ENCODE measurements at places on chromosomes 12 and 14.

DNA sequence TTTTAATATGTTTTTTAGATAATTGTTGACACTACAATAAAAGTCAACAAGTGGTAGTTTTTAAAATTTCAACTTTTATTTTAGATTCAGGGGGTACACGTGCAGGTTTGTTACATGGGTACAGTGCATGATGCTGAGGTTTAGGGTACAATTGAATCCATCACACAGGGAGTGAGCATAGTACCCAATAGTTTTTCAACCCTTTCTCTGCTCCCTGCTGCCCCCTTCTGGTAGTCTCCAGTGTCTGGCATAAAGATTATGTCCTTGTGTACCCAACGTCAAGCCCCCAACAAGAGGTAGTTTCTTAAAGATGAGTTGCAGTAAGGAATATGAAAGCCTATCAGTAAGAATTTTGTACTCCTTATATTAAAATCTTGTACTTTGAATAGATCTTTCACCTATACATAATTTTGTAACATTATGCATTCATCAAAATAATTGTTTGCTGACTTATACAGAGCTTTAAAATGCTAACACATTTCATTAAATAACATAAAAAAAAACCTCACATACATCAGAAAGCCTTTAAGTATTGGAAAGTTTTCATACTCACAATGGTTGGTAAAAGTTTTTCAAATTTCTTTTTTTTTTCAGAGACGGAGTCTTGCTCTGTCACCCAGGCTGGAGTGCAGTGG lies 5.4 kb upstream of the RALGAPA1 start:
- DNase-seq: peak; percentile 51

DNA sequence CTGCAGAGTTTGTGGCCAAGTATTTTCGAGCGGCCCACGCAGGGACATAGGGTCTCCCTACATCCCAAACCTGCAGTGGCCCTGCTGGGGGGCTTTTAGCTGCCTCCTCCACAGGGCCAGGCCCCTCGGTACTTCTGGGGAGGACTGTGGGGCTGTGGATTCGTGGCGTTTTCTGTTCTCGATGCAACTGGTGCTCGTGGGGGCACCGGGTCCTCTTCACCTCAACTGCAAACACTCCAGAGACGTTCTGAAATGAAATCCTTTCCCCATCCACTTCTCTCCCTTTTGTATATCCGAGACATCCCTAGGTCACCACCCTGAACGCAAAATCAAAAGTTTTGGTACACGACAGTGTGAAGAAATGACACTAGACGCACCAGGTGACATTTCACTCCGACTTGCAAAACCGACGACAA lies 2.3 kb downstream of the RFX4 start:
- DNase-seq: no peak

DNA sequence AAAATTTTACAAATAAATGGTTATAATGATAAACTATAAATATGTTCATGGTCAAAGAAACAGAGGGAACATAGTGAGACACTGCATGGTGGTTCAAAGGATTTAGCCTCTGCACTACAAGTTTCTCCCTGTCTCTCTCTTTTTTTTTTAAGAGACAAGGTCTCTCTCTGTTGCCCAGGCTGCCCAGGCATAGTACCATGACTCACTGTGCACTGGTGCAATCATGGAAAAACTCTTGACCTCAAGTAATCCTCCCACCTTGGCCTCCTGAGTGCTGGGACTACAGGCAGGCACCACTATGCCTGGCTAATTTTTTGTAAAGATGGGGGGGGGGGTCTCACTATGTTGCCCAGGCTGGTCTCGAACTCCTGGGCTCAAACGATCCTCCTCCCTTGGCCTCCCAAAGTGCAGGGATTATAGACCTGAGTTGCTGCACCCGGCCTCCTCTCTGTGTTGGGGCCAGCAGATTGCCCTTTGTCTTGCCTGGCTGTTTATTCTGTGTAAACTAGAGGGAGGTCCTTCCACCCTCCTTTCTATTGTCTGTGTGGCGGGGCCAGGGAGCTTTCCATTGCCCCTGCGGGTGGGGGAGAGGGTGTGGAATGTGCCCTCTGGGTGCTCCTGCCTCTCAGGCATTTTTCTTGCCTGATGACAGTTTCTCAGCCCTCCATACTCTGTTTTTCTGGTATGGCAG lies 22.1 kb downstream of the MTHFD1 start:
- DNase-seq: peak; percentile 11

- DNase-seq: no peak
These were observed 96.3 kb upstream of the LHX5 start for GRCh38 chr12:113568021-113568420.

DNA sequence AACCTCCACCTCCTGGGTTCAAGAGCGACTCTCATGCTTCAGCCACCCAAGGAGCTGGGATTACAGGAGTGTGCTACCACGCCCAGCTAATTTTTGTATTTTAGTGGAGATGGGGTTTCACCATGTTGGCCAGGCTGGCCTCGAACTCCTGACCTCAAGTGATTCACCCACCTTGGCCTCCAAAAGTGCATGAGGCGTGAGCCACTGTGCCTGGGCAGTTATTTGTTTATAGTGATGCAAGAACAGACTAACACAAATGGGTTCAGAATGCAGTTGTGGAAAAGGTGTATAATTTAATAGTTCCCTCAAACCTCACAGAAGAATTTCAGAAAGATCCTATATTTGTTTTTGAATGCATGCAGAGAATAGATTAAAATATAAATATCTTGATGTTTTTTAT lies 447.1 kb downstream of the ZFP36L1 start:
- no peak for DNase-seq

GRCh38 chr14:34999500-34999899 lies 16.7 kb downstream of the SRP54 start:
- DNase-seq: no peak

GRCh38 chr12:948238-948637 lies 1.3 kb downstream of the RAD52 start:
- DNase-seq: no peak

DNA sequence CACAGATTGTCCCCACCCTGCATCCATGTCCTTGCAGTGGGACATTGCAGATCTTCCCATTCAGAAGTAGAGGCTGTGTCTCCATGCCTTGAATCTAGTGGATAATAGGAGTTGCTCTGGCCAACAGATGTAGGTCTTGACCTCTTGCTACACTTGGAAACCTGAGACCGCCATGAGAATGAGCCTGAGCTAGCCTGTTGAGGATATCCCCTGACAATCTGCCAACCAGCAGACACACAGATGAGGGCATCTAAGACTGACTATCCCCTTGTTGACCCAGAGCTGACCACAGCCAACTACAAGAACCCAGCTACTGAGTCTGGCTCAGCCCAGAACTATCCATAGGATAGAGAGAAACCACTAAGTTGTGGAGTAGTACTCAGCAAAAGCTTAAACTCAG lies 161.1 kb upstream of the NOS1 start:
- DNase-seq: no peak

DNA sequence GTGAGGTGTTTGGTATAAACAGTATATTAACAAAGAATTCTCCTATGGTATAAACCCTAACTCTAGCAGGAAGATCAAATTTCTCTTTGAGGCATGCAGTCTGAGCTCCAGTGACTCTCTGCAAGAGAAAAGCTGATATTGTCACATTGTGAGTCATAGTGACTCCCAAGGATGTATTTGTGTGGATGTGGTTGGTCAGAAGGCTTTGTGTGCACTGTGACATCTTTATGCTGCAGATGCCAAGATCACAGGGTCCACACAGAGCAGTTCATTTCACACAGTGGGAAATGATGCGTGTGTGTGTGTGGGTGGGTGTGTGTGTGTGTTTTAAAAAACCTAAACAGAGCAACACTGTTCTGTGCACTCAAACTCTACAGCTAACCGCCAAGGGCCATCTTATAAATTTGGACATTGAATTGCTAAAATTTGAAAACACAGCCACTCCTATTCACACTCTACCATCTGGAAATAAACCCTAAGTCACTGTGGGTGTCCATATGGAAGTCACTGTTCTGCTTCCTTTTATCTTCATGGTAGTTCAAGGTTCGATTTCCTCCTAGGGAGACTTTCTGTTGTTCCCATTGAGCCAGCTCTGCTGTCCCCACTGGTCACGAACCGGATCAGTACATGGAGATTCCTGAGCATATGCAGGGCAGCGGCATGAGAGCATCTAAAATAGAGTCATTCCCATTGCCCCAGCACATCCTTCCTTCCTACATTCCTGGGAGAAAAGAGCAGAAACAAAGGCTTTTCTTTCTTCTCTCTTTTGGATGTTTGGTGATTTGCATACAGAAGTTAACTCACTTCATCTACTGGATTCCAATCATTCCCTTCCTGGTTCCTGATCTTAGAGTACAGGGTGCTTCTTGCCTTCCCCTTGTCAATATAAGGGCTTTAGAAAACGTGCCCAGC lies 727.6 kb downstream of the DIO2 start:
- DNase-seq: no peak

- DNase-seq: no peak
These were observed 1.0 kb downstream of the RTL1 start for GRCh38 chr14:100902295-100903133.

DNA sequence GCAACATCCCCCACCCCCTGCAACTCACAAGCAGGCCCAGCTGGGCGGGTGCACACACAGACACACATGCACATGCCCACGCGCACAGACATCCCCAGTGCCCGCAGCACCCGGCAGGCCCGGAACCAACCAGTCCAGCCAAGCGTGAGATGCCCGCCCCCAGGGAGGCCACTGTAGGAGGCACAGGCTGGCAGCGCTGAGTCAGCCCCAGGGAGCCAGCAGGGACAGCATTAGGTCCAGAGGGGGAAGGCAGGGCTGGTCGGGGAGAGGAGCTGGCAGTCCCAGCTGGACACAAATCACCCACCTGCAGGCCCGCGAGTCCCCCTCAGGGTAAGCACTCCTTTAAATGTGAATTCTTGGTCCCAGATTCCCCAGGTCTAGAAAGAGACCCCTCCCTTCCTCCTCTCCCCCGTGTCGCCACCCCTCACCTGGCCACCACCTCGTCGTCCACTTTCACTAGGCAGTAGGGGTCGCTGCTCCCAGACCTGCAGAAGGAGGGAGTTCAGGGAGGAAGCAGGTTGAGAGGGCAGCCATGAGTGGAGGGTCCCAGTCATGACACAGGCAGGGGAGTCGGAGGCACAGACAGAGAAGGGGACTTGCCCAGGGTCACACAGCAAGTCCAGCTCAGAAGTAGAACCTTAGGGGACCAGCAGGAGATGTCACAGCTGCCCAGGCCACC lies 5.0 kb downstream of the RASAL1 start:
- DNase-seq: no peak

GRCh38 chr14:78440356-78440894 lies 270.3 kb downstream of the NRXN3 start:
- DNase-seq: no peak

DNA sequence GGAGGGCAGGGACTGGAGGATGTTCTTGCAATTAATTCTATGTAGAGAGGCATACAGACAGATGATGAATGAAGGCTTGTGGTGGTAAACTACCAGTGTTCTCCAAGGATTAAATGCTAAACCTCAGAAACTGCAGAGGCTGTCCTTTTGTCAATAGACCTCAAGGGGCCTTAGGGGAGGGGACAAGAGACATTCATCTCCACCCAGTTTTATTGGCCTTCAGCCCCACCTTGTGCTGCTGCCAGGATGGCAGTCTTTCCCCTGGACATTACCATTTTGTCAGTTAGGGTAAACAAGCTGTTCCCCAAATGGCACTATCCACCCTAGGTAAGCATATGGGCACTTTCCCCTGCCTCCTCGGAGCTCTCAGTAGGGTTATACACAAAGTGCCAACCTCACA lies 4.9 kb upstream of the SMAGP start:
- peak; percentile 40 for DNase-seq

- DNase-seq: no peak
These were observed 330.1 kb upstream of the GARIN2 start for GRCh38 chr14:66859063-66859671.

GRCh38 chr12:26014085-26014484 lies 55.6 kb downstream of the RASSF8 start:
- DNase-seq: no peak

- DNase-seq: no peak
These were observed 36.7 kb downstream of the FLRT2 start for GRCh38 chr14:85566603-85567002.

- DNase-seq: no peak
These were observed 122.4 kb downstream of the TSPAN9 start for GRCh38 chr12:3199551-3200031.

DNA sequence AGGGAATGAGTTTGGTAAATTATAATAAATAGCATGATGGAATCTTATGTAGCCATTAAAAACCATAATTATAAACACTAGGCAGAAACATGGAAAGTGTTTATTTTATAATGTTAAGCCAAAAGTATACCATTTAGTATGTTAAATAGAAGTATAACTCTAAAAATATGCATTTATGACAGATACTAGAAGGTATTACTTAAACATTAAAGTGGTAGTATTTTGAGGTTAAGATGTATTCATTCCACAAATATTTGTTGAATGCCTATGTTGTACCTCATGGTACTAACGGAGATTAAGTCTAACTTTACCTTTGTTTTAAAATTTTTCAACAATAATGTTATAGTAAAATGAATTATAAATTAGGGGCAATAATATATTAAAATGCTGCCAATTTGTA lies 24.1 kb downstream of the TTC8 start:
- no peak for DNase-seq

DNA sequence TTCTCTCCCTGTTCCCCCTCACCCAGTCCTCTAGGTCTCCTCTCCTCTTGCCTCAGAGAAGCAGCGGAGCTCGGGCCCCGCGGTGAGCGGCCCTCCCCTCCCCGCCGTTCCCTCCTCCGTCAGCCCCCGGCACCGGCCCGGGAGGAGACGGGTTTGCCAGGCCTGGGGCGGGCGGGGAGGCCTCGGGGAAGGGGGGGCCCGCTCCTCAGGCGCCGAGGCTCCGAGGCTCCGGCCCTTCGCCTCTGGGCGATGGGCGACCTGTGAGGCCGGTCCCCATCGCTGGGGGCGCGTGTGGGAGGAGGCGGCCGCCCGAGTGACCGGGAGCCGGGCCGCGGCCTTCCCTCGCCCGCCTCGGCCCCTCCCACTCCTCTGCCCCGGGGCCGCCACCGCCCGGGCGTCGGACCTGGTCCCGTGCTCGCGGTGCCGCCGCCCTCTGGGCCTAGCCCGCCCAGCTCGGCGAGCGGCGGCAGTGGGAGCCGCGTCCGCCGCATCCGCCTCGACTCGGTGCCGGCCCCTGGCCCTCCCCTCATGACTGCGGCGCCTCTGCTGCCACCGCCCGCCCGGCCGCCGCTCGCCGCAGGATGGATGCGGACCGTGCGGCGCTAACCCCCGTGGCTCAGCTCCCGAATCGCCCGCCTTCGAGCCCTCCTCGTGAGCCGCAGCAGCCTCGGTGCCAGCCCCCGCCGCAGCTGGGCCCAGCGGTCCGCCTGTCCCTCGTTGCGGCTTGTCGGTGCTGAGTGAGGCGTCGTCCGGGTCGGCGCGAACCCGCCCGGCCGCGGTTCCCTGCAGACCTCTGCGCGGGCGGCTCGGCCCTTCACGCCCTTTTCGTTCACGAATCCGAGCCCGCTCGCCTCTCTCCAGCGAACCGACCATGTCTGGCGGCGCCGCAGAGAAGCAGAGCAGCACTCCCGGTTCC lies 574 bp downstream of the WNK1 start:
- DNase-seq: peak; percentile 56

- DNase-seq: no peak
These were observed 2.6 kb downstream of the DTX1 start for GRCh38 chr12:113059071-113059595.
